ENCODE measurements at places on chromosomes 6 and 20.

- no peak for DNase-seq
These were observed 568 bp downstream of the CCDC170 start for GRCh38 chr6:151494235-151494935.

- no peak for DNase-seq
These were observed 21.8 kb upstream of the CLDN20 start for GRCh38 chr6:155241966-155242365.

- no peak for DNase-seq
These were observed 1.9 kb downstream of the SSTR4 start for GRCh38 chr20:23037017-23037481.

DNA sequence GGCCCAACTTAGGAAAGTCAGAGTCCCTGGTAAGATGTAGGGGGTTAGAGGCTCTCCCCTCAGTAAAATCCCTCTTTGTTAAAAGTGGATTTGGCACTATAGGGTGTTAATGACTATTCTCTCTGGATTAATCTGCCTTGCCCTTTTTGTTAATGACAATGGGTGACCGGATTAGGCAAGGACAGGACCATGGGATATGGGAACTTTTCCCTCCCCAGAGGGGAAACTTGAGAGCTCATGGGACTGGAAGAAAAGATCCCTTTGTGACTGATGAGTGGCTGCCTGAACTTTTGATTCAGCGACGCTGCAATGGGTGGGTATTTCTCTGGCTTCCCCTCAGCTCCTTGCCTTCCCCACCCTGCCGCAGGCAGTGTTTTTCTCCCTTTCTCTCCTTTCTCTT lies 12.2 kb upstream of the TAAR9 start:
- no peak for DNase-seq

- DNase-seq, result no peak
These were observed 18.0 kb downstream of the ATP9A start for GRCh38 chr20:51750037-51750769.

GRCh38 chr6:67231092-67231491 lies 1404.0 kb upstream of the ADGRB3 start:
- DNase-seq, result no peak

DNA sequence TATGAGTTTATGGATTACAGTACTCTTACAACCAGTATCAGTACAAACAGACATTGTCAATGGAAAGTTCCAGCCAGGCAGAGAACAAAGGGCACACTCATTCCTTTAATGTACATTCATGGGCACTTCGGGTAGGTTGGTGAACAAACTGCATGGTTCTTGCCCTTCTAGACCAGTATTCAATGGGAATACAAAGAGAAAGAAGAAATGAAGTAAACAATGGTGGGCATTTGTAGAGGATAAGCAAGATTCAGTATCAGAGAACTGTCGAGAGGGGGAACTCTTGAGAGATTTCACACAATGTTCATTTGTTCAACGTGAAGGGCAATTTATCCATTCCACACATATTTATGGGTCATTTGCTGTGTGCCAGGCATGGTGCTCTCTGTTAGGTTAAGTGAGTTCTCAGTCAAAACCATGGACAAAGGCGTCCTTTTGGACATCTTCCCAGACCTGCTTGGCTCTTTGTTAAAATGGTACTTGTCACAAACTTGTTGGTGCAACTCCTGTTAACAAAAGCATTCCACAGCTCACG lies 714.8 kb downstream of the DHX35 start:
- DNase-seq, result no peak

DNA sequence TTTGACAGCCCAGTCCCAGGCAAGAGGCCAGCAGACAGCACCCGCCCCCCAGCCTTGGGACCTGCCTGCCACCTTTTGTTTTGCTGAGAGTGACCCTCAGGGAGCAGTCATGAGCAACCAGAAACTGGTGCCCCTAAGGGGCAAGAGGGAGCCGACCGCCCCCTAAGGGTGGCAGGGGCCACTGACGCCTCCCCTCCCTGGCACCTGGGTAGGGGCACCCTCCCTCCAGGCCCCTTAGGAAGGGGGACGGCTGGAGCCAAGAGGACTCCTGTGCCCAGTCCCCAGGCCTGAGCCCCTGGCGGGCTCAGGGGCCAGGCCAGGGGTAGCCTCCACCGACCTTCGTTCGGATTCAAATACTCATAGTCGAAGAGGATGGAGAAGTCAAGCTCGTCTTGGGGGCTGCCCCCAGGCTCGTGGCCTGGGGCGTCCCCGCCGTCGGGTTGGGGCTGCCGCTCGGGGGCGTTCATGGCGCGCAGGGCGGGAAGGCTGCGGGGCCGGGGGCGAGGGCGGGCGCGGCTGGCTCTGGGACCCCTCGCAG lies 417 bp downstream of the NFATC2 start:
- no peak for DNase-seq

DNA sequence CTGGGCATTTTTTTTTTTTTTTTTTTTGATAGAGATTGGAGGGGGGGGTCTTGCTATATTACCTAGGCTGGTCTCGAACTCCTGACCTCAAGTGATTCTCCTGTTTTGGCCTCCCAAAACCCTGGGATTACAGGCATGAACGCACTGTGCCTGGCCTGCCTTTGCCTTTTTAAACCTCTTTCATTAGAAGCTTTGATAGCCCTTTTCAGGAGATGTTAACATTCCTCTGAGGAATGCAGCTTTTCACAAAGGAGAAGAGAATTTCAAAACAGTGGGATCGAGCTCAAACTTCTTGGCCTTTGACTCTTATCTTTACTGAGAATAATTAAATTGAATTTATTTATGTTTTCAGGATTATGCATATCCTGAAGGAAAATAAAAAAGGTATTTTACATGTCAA lies 31.3 kb downstream of the SLC26A8 start:
- DNase-seq, result no peak

GRCh38 chr20:34907616-34908469 lies 31.4 kb downstream of the ACSS2 start:
- peak; percentile 13 for DNase-seq

GRCh38 chr20:60090631-60091030 lies 132.4 kb downstream of the CDH26 start:
- no peak for DNase-seq

- no peak for DNase-seq
These were observed 502.2 kb upstream of the JARID2 start for GRCh38 chr6:14743474-14744211.

DNA sequence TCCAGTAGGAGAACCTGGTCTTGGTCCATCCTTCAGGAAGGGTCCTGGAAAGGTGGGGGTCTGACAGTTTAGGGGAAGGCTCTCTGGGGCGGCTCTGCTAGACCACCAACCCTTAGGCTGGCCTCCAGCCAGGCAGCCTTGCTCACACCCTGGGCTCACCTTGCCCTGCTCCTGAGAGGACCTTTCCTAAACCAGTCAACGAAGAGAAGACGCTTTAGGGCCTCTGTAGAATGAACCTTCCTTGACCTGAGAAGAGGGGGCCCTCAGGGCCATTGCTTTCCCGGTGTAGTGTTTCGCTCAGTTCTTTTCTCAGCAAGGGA lies 1.1 kb downstream of the CDC25B start:
- DNase-seq, result no peak

DNA sequence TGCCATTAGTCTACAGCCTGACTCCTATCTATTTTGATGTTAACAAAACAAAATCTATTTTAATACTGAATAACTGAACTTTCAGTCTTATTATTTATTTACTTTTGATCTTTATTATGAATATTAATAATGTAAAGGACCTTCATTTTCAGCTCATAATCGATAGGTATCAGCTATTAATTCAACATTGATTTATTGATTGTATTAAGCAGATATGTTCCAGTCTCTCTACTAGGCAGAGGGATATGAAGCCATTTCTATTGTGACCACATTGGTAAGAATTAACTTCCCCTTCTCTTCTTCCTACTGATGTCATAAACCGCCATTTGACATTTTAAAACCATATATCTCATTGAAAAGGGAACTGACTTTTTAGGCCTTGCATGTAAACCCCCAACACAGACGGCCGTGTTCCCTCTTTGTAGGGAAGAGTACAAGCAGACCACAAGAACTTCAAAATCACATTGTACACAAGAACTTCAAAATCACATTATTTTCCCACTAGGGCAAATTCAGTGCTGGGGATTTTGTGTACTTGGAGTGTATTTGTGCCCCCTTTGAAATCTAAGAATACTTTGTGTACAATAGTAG lies 69.5 kb upstream of the FABP7 start:
- no peak for DNase-seq

DNA sequence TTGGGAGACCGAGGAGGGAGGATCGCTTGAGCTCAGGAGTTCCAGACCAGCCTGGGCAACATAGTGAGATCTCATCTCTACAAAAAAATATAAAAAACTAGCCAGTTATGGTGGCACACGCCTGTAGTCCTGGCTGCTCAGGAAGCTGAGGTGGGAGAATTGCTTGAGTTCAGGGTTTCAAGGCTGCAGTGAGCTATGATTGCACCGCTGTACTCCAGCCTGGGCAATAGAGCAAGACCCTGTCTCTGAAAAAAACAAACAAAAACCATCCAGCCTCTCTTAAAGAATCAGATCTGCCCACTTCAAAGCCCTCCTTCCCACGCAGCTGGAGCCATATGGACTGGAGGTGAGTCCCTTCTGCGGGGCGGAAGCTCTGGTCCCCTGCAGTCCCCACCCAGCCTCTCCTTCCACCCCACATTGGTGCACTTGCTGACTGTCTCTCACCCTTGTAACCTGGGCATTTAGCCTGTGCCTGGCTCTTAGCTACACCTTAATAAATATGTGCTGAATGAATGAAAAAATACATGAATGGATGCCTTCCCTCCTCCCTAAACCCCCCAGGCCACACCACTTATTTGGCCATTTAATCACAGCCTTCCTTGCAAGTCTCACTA lies 7.2 kb upstream of the PARD6B start:
- no peak for DNase-seq
